ENCODE measurements at places on chromosomes 7 and 10. TPM values are rescaled to one million over a fixed set of nuclear protein-coding genes. Genes with fewer than 3 reads are reported as not detected.
A peak's percentile ranks its signal among the peaks of the same experiment; 100 is the strongest.

GRCh38 chr10:80458263-80458625 lies 4.1 kb downstream of the TSPAN14 start:
- DNase-seq: no peak

DNA sequence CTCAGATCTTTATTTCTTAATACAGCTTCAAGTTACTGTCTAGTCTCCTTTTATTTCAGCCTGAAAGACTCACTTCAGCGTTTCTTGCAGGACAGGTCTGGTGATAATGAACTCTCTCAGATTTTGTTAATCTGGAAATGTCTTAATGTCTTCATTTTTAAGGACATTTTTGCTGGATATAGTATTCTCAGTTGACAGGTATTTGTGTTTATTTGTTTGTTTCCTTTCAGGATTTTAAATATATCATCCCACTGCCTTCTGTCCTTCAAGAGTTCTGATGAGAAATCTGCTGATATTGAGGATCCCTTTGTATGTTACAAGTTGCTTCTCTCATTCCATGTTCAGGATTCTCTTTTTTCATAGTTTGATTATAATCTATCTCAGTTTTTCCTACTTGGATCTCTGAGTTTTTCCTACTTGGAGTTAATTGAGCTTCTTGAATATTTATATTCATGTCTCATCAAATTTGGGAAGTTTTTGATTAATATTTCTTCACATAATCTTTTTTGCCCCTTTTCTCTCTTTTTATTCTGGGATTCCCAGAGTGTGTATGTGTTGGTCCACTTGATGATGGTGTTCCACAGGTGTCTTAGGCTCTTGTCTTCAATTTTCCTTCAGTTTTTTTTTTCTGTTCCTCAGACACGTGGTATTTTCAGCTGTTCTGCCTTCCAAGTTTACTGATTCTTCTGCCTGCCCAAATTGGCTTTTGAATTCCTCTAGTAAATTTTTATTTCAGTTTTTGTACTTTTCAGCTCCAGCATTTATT lies 49.9 kb downstream of the PTEN start:
- DNase-seq: no peak

- peak; percentile 92 for DNase-seq
Measured at GRCh38 chr10:57791546-57791945, 476.1 kb downstream of the IPMK start.

DNA sequence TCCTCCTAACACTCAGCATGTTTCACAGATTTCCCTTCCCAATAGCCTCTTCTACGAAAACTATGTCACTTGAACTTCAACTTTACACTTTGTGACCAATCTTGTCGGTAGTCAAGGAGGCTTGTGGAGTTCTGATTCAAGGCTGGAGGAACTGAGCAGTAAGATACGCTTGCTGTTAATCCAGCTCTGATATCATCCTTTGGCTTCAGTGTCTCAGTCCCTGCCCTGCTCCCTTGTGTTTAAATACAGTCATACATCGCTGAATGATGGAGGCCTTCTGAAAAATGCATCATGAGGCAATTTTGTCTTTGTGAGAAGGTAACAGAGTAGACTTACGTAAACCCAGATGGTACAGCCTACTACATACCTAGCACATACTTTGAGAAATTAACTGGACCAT lies 173.6 kb downstream of the RNF133 start:
- no peak for DNase-seq

DNA sequence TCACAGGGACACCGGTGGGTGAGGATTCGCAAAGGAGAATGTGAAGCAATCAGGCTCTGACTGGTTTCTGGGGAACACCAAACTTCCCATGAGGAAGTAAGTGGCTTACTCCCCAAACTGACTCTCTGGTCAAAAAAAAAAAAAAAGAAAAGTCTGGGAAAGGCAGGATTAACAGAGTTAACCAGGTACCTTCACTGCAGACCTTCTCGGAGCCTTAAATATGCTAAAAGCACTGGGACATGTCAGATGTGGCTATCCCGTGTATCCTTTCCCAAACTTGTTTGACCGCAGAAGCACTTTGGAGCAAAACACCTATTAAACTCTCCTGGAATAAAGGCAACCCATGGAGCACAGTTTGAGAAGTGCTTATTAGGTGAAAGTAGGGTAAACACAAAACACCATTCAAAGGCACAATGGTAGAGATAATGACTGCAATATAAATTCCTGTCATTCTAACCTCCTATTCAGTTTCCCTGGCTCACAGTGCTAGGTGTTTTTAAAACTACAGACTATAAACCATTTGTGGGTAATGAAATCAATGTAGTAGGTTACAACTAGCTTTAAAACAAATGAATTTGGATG lies 44.1 kb upstream of the MXI1 start:
- DNase-seq: no peak

DNA sequence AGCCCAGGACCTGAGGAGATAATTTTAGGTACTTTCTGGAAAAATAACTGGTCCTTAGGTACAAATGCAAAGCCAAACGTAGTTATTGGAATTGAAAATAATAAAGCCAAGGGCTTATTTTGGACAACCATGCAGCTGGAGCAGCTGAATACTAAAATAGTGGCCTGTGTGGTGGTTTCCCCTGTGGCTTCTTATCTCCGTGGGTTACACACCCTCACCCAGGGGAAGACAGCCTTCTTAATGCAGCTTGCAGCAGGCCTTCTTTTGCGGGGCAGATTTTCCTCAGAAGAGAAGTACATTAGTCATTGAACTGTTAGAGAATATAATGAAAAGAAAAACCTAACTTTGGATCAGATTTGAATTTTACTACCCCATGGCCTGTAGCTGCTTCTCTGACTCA lies 133.5 kb downstream of the ST7 start:
- DNase-seq: no peak

DNA sequence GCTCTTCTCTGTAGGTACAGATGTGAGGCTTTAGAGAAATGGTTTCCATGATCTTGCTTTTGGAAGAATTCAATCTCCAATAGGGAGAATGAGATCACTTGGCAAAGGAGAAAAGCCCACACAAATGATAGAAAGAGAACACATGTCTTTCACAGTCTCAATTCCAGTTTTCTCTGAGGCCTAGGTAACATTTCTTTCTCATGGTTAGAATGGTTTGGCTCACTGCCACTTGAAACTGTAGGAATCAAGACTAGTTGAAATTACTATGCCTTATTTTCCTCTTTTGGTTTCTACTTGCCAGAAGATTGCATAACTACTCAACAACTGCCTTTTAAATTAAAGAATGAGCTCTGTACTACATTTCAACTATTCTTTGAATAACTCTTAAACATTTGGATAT lies 276.5 kb upstream of the TEX47 start:
- no peak for DNase-seq

- DNase-seq: no peak
Measured at GRCh38 chr10:128152741-128153580, 26.7 kb upstream of the MKI67 start.

DNA sequence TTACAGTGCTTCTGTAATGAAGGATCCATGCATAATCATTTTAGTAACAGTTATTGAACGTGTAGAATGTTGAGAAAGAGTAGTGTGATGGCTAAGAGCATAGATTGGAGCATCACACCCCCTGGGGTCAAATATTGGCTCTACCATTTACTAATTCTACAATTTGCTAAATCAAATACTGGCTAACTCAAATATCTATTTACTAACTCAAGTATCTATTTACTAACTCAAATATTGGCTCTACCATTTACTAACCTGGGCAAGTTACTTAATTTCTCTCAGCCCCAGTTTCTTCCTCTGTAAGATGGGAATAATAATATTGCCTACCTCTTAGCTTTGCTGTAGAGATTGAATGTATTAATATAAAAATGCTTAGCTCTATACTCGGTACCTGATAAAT lies 64.0 kb downstream of the CDK14 start:
- no peak for DNase-seq

- DNase-seq: peak; percentile 47
Measured at GRCh38 chr7:47581804-47582763, at the start of gene TNS3. TNS3 (minus strand) TSS chr7:47582111; CDS start chr7:47439636, 142,475 bp downstream.

DNA sequence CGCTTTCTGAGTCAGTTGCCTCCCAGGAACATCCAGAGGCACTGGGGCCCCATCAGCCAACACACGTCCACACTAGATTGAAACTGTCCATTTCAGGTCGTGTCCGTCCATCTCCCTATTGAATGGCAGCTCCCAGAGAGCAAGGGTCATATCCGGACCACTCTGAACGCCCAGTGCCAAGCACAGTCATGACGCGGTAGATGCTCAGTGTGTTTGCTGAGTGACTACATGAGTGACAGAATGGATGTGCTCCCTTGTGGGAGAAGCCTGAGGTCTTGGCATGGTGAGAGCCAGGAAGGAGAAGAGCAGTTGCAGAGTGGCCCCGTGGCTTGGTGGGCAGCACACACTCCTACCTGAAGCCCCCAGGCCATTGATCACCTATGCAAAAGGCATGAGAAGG lies 92.5 kb upstream of the CUX1 start:
- DNase-seq: no peak

DNA sequence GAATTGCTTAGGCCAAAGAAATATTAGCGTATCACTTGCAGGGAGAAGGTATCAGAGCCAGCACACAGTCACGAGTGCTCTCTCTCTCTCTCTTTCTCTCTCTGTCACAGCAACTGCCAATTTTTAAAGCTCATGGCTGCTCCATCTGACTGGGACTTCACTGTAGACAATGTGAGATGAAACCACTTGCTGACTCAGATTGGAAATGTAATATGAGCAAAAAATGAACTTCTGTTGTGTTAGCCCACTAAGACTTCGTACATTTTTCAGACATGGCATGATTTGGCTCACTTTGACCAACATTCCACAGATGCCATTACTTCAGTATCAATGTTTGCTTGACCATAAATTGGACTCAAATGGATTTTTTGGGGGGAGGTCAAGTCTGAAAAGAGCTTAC lies 68.1 kb downstream of the DGKB start:
- no peak for DNase-seq

DNA sequence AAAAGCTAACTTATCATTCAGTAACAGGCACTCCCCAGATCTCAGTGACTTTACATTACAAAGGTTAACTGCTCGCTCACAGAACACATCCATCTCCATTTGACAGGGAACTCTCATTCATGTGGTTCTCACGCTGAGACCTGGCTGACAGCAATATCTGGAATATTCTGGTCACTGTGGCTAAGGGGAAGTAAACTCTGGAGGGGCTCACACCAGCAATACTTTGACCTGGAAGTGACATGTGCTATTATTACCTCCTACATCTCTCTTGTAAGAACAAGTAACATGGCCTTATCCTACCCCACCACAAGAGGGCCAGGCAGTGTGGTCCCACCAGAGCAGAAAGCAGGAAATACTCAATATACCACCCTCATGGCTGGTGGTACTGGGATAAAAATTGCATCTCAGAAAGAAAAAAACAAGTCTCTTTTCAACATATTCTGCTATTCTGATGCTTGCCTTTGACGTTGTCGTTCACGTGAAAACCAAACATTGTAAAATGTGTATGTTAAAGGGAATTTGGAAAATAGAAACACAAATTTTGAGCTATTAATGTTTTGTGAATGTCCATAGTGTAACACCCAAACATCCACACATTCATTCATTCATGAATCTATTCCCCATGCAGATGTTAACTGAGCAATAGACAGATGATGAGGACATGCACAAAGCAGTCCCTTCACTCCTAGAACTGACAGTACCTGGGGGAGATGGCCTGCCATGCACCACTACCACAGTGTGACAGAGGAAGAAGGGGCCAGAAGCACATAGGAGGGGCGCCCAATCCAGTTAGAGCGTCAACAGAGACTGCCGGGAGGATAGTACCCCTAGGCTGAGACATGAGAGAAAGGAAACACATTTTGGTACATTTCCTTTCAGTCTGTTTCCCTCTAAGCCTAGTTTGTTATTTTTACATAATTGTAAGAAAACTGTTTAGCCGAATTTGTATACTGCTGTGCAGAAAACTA lies 166.0 kb upstream of the SP4 start:
- DNase-seq: peak; percentile 14

DNA sequence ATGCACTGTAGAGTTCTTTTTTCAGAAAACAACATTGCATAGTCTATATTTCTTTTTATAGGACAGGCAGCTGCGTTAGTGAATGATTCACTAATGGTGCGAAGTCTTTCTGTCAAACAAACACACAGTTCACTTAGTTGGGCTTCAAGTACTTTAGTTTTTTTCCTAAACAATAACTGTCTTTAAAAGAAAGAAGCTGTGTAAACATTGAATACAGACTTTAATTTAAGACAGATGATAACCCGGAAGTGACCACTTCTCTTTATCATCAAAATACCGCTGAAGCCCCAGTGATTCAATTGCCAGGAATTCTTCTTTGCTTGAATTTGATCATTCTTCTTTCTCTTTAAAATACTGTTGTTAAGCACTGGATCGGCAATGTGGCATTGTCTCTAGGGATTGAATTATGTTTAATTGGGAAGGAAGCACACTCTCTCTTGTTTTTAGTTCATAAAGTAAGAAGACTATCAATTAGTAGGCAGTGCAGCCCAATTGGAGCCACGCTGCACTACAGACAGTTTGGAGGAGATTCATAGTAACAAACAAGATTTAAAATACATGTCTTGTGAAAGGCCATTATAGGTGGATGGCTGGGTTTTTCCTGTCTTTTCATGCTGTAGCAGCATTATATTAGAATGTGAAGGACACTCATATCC lies 30.4 kb downstream of the CNTNAP2 start:
- no peak for DNase-seq

DNA sequence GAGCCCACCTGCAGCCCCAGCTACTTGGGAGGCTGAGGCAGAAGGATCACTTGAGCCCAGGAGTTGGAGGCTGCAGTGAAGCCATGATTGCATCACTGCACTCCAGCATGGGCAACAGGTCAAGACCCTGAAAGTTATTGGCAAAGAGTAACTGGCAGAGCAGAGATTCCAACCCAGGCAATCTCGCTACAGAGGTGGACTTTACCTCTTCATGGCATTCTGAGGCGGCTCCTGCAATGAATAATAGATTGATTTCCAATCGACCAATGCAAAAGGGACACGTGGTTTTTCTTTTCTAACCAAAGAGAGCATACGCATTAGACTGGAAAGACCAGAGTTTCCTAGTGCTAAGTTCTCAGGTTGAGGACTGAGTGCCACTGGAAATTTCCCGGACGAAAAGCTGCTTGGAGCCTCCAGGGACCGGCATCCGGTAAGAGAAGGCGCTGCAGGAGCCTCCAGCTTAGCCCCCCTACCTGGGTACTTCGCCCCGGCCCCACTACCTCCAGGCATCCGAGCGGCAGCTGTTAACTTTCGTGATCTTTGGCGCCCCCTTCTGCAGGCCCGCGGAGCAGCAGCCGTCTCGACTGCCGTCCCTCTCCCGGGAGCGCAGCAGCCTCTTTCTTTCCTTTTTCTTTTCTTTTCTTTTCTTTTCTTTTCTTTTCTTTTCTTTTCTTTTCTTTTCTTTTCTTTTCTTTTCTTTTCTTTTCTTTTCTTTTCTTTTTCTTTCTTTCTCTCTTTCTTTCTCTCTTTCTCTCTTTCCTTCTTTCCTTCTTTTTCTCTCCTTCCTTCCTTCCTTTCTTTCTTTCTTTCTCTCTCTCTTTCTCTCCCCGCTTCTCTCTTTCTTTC lies 4.1 kb downstream of the MBLAC1 start:
- DNase-seq: no peak

GRCh38 chr10:89392974-89393373 lies 551 bp downstream of the IFIT1 start:
- peak; percentile 9 for DNase-seq

GRCh38 chr7:112252691-112253090 lies 46.2 kb downstream of the ZNF277 start:
- no peak for DNase-seq

Gene MYH16
- total RNA-seq: 1.7 TPM

Gene H2BK1
- total RNA-seq: not detected

Gene ZNF398
- total RNA-seq: 16.0 TPM

Gene OPN4
- total RNA-seq: not detected

Gene LRWD1
- 18.3 TPM for total RNA-seq

Gene ZPBP
- total RNA-seq: 0.17 TPM

Gene NACAD
- 0.17 TPM for total RNA-seq

Gene SAP25
- not detected for total RNA-seq

Gene ZNF282
- 38.0 TPM for total RNA-seq

Gene SCART1
- 5.0 TPM for total RNA-seq

Gene CPN1
- total RNA-seq: not detected

Gene ZNF853
- total RNA-seq: 0.67 TPM

Gene DKK1
- total RNA-seq: 240 TPM

Measured in mammary epithelial cell (primary cell).